ENCODE measurements at places on chromosomes 4 and X.

DNA sequence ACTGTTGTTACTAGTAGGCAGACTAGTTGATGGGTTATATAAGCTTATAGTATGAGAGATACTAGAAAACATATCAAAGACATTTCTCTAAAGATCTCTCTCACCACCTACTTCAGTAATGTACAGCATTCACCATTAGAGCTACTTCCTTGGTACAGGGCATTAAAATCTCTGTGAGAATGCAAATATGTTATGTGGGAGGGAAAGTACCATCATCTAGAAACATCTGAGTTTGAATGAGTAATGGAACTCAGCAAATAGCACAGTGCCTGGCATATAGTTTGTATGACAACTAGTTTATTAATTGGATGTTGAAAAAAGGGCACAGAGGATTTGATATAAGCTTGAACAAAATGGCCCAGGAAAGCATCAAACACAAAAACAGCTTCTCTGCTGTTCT lies 211.1 kb downstream of the GLUD2 start:
- no peak for DNase-seq

DNA sequence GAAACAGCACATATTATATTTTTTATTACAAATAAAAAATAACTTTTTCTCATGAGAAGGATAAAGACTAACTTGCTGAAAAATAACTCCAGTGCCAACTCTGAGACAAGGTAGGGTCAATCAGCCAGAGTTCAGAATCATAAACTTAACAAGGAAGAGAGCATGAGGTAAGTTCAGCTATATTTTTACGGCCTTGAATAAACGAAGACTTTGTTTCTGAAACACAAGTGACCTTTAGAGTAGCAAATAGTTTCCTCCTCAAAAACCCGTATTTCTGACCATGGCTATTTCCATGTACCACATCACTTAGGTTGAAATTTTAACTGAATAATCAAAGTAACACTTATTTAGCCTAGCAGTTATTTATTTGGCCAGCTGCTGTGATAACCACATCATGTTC lies 45.5 kb downstream of the PRDM5 start:
- DNase-seq = no peak

DNA sequence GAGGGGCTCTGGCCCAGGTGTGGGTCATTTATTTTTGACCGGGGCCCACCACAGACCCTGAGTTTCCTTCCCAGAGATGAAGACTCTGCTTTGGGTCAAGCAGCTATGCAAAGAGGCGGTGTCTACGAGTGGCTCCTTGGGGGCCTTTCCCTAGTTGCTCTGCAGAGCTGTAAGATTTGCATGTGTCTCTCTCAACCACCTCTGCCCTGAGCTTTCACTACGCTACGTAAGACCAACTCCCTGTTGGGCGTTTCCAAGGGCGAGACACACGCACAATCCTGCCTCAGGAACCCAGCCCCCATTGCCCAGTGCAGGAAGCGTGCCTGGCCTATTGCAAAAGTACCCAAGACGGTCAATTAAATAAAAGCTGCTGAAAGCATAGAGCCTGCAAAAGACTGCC lies 10.0 kb upstream of the ANOS1 start:
- no peak for DNase-seq

DNA sequence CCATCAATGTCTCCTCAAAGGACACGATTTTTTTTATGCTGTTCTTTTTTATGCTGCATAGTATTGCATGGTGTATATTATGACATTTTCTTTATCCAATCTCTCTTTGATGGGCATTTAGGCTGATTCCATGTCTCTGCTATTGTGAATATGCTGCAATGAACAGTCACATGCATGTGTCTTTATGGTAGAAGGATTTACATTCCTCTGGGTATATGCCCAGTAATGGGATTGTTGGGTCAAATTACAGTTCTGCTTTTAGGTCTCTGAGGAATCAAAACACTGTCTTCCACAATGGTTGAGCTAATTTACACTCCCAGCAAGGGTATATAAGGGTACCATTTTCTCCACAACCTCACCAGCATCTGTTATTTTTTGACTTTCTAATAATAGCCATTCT lies 113.9 kb downstream of the GRIA3 start:
- no peak for DNase-seq

DNA sequence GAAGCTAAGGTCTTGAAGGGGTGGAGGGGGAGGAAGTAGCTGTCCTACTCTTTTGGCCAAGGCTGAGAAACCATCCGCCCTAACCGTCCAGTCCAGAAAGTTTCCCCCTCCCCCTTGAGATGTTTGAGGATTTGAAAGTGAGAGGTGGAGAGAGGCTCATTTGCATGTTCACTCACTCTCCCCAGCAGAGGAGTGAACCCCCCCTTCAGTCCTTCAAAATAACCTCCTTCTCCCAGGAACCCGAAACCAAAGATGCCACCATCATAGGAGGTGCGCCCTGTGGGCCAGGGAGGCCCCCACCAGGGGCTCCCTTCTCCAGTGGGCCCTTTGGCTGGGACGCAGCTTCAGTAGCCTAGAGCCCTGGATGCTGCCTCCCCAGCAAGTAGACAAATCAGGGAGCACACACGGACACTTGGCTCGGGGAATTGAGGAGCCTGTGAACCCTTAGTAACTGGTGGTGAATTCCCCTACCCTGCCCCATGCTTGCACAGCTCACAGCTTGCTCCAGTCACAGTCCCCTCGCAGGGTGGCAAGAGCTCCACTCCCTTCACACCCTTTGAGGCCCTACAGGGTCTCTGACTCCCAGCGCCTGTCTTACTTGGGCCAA lies 25.6 kb downstream of the ELF4 start:
- DNase-seq = no peak

GRCh38 chr4:40749717-40750460 lies at the start of gene NSUN7:
TSS of gene NSUN7 (plus strand) at chr4:40749955. CDS start at chr4:40750694, 739 bp downstream.
- DNase-seq = peak; percentile 78

DNA sequence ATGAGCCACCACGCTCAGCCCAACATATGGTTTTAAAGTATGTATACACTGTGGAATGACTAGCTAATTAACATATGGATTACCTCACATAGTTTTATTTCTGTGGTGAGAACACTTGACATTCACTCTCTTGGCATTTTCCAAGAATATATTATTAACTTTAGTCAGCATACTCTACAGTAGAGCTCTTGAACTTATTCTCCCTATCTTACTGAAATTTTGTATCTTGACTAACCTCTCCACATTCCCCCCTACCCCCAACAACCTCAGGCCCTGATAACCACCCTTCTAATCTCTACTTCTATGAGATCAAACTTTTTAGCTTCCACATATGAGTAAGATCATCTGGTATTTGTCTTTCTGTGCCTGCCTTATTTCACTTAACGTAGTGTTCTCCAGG lies 38.6 kb upstream of the AGA start:
- DNase-seq = no peak

DNA sequence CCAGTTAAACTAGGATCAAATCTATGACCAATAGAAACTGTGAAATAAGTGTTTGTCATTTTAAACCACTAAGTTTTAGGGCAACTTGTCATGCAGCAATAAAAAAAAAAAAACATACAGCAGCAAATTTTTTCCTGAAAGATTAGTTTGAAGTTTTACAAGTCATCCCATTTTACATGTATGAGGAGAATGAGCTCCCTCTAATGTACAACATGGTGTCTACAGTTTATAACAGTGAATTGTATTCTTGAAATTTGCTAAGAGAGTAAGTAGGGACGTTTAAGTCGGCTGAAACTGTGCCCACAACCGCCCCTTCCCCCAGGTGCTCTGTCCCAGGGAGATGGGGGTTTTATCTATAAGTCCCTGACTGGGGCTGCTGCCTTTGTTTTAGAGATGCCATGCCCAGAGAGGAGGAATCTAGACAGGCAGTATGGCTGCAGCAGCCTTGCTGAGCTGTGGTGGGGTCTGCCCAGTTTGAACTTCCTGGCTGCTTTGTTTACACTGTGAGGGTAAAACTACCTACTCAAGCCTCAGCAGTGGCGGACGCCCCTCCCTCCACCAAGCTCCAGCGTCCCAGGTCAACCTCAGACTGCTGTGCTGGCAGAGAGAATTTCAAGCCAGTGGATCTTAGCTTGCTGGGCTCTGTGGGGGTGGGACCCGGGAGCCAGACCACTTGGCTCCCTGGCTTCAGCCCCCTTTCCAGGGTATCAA lies 499.3 kb upstream of the CT83 start:
- DNase-seq = no peak

DNA sequence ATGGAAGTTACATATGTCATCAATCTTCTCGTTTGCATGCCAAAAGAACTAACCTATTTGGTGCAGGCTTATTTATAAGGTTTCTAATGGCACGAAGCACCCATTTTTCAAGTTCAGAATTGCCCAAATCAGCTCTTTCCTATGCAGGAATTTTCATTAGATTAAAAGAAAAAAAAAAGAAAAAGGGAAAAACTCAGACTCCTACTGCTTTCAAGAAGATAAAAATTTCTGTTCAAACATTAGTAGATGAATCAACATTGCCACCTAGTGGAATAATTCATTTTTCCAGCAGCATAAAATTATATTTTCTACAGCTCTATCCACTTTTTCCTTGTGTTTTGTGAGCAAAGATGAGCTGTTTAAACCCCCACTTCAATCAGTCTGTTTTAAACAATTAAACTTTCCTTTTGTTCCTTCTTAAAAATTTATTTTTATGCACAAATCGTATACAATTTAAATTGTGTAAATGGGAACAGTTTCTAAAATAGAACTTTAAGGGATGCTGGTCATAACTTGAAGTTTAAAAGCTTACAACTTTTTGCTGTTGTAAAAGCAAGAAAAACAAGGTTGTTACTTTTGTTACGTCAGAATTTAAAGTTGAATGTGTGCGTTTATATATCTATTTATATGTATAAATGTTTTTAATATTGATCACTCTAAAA lies 309.9 kb downstream of the ARAP2 start:
- DNase-seq = peak; percentile 79

GRCh38 chrX:9510980-9511379 lies 46.1 kb downstream of the TBL1X start:
- no peak for DNase-seq

GRCh38 chrX:38112566-38112965 lies 106.2 kb downstream of the SYTL5 start:
- DNase-seq = no peak

GRCh38 chr4:146978641-146979040 lies 33.0 kb upstream of the TTC29 start:
- no peak for DNase-seq

GRCh38 chrX:20980426-20980825 lies 393.8 kb upstream of the CNKSR2 start:
- DNase-seq = no peak

DNA sequence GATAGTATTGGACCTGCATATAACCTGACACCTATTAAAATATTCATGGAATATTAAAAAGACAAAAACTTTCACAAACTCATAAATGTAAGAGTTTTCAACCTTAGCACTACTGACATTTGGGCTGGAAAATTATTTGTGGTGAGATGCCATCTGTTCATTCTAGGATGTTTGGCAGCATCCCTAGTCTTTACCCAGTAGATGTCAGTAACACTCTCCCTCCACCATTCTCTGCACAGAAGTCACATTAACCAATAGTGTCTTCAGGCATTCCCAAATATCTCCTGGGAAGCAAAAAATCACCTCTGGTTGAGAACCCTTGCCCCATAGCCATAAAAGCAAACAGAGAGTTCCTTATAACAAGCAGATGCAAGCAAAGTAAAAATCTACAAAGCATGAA lies 41.4 kb upstream of the NDST4 start:
- DNase-seq = peak; percentile 9

- no peak for DNase-seq
These were observed 81.5 kb downstream of the RCHY1 start for GRCh38 chr4:75432683-75433082.

DNA sequence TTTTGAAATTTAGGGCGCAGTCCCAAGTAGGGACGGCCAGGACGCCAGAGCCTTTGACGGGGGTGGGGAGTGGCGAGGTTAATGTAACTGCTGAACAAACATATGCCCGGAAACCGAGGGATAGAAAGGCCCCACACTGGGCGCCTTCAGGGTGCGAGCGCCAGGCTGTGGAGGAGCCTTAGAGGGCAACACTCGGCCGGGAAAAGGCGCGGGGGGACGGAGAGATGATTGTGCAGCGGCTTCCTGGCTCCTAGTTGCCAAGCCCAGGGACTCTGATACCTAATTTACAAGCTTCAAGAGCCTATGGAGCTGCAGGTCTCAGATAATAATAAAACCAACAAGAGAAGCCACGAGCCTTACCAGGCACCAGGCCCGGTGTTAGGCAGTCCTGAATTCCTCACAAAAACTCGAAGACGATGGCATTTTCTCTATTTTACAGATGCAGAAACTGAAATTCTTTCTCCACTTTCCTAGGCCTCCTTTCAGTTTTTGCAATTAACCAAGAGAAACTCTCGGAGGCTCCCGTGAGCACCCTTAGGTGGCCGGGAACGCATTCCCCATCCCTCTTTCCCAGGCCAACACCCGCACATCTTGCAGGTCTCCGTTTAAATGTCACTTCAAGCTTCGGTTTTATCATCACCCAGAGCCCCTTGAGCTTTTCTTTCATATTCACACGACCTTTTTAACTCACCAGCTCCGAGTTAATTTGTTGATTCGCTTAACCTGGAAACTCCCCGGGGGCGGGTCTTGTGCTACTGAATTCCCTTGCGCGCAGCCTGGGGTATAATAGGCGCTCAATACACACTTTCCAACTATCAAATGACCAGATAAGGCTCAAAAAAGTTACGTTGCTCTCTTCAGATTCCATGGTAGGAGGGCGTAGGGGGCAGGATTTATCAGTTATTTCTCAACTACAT lies 6.4 kb upstream of the GSX2 start:
- no peak for DNase-seq

- no peak for DNase-seq
These were observed 66.8 kb upstream of the SH3RF1 start for GRCh38 chr4:169337510-169337909.

DNA sequence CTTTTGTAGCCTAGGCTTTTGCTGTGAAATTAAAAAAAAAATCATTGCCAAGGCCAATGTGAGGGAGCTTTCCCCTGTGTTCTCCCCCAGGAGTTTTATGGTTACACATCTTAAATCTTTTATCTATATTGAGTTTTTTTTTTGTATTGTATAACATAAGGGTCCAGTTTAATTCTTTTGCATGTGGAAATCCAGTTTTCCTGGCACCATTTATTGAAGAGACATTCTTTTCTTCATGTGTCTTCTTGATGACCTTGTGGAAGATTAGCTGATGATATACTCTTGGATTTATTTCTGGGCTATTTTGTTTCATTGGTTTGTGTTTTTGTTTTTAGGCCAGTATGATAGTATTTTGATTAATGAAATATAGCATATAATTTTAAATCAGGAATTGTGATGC lies 225.0 kb downstream of the ADAM29 start:
- DNase-seq = no peak

- DNase-seq = no peak
These were observed 2141.9 kb upstream of the AGA start for GRCh38 chr4:179584101-179584500.

GRCh38 chr4:114005569-114006442 lies 26.4 kb upstream of the ARSJ start:
- no peak for DNase-seq

DNA sequence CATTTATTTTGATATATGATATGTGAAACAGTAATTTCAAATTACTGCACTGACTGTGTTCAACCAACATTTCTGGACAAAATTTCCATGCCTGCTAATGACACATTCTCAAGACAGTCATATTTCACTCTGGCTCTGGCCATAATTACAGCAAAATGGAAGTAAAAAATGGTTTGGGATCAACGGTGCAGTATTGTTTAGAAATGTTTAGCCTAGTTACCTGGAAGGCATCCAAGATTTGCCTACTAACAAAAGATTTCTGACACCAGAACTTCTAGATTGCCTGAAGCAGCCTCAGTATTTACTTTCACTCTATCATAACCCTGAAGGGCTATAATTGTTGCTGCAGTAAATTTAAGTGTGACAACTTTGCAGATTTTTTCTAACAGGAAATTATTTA lies 416.3 kb downstream of the PCDH10 start:
- no peak for DNase-seq

Measured in lung (tissue), 17 donors.